Iris pigment epithelial cell (primary cell): ENCODE measurements at places on chromosomes 3 and 15.

DNA sequence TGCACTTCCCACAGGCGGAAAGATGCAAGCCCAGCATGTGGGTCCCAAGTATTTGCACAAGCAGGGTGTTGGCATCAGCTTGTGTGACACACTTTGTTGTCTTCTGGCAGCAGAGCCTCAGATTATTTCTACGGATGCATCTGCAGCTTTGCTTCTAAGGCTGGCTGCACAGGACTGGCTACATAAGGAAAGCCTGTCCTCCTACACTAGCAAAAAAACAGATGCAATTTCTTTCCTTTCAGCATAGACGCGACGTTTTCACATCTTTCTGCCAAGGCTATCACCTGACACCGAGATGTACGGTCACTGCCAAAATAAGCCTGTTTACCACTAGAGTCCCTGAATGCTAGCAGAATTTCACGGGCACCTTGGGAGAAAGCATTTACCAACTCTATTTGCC, 13.5 kb downstream of the MRPS11 start:
- no peak for DNase-seq

- DNase-seq, result peak; percentile 11
Observed at GRCh38 chr15:83581381-83581780, 72.5 kb upstream of the ADAMTSL3 start.

DNA sequence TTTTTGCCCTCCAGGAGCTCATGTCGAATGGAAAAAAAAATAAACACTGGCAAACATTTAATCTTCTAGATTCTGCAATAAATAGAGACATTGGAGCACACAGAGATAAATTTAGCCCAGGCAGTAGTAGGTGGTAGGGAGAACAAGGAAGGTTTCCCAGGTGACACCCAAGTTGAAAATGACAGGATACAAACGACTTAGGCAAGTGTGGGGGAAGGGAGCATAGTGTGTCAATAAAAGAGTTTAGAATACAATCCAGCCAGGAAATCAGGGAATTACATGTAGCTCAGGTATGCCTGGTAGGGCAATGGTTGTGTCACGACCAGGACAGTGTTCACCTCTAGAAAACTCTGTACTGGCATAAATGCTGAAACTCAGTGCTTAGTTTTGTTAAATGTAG, 364.6 kb upstream of the AGTR1 start:
- DNase-seq, result peak; percentile 19

GRCh38 chr3:123678108-123678511, 93.3 kb upstream of the HACD2 start:
- DNase-seq, result peak; percentile 87

- DNase-seq, result no peak
Observed at GRCh38 chr3:57152151-57153143, 12.7 kb downstream of the IL17RD start.

GRCh38 chr3:138325990-138326389, 3.7 kb downstream of the NME9 start:
- DNase-seq, result no peak

DNA sequence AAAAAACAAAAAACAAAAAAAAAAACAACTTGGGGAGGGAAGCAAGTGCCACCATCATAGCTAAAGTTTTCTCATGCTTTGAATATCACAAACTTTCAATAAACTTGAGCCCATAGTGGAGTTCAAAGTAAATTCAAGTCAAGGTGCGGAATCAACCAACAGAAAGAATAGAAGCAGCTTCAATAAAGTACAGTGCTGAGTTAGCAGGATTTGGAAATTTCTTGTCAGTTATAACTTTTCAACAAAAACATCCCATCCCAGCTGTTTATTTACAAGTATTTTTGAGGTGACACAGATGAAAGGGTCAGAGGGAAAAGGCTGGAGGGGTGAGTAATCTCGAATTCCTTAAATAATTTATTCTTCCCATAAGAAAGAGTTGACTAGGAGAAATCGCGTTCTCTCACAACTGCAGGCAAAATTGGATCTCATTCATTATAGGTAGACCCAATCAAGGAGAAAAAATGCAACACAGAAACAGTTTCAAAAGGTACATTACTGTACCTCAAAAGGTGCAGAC, 477.4 kb upstream of the RASGRP1 start:
- DNase-seq, result no peak

DNA sequence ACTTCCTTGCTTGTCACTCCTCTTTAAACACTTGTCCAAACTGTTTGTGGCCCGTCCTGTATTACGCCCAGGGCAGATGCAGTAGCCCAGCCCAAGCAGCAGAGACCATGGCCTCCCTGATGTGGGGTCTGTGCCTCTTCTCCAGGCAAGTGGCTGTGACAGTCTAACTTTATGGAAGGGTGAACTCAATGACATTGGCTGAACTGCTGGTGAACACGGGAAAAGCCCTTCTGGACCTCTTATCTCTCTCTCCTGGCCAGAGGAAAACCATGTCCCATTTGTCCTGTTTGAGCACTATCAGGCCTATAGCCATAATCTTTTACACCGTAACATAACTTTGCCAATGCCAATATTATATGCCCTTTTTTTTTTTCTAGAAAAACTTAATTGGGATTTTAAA, 67.6 kb downstream of the SMAD3 start:
- DNase-seq, result no peak

DNA sequence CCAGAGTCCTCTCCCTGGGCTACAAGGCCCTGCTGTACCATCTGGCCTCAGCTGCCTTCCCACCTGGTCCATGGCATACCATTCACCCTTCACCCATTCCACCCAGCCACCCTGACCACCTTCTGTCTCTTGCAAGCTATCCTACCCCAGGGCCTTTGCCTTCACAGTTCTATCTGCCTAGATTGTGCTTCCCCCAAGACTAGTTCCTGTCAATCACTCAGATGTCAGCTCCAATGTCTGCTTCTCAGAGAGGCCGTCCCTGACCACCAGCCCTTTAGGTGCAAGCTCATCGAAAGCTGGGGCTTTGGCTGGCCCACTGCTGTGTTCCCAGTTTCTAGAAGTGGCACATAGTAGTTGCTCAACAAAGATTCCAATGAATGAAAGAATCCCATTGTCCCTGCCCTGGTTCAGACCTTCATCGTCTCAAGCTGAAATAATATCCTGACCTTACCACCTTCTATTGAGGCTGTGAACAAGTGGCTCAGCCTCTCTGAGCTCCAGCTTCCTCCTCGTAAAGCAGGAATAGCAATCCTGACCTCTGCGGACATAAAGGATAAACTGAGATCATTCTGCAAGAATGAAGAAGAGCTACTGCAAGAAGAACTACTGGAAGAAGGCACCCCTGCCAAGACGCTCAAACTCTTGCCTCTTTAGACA, 15.8 kb downstream of the EFCAB12 start:
- DNase-seq, result peak; percentile 89

GRCh38 chr3:48405971-48406370, 23.9 kb downstream of the PLXNB1 start:
- DNase-seq, result no peak

DNA sequence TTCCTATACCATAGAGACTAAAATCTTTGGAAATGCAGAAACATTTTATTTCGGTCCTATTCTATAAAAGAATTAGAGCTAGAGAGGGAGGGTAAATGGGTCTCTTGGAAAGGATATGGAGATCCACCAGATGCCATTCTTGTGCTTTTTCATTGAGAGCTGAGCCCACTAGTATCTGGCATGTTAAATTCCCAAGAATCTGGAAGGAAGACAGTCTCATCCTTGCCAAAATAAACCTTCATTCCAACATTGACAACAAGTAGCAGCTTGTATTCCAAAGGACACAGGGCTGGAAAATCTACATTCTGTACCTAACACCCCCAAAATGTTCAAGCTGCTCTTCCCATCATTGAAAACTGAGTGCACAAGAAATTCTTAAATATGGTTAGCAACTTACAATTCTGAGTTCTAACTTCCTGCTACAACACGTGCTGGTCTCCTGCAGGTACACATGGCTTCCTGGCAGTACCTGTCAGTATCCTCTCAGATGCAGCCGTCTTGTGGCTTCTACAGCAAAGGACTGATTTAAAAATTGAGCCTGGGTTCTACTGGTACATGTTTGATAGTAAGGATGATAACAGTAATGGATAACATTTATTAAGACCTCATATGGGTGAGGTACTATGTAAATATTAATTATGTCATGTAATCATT, 348.1 kb downstream of the SV2B start:
- DNase-seq, result no peak

DNA sequence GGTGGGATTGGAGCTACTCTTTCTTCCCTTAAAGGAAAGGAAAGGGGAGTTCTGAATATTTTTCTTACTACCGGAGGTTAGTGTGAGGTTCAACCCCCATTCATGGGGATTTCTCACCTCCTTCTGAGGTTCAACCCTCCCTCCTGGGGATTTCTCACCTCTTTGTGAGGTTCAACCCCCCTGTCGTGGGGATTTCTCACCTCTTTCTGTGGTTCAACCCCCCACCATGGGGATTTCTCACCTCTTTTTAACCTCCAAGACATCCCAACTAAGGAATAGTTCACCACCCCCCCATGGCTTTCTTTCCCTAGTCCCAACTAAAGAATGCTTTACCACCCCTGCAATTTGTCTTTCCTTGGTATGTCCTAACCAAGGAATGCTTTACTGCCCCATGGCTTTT, 520.3 kb downstream of the EDEM1 start:
- DNase-seq, result no peak

- peak; percentile 54 for DNase-seq
Observed at GRCh38 chr3:98901119-98901391, 440 bp downstream of the DCBLD2 start.
